ENCODE measurements at places on chromosomes 11 and 22.
A peak's percentile ranks its signal among the peaks of the same experiment; 100 is the strongest.

- DNase-seq, result no peak
Measured at GRCh38 chr11:109123816-109124787, 297.9 kb upstream of the C11orf87 start.

- DNase-seq, result peak; percentile 23
Measured at GRCh38 chr22:42299586-42300258, 29.3 kb upstream of the TCF20 start.

DNA sequence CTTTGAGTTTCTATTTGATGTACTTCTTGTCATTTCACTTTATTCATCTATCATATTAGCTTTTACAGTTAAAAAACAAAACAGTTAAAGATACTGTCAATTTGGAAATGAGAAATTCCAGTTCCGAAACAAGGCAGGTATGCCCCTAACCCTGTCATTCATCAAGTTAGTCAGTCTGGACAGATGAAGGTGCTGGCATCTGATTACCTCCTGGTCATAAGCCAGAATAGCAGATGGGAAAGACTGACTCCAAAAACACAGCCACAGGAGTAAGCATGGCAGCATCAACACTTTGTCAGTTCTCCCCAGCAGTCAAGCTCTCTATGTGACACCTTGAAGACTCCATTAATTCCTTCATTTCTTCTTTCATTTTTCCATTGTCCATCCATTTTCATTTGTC, 4.3 kb downstream of the LRRC51 start:
- DNase-seq, result no peak

DNA sequence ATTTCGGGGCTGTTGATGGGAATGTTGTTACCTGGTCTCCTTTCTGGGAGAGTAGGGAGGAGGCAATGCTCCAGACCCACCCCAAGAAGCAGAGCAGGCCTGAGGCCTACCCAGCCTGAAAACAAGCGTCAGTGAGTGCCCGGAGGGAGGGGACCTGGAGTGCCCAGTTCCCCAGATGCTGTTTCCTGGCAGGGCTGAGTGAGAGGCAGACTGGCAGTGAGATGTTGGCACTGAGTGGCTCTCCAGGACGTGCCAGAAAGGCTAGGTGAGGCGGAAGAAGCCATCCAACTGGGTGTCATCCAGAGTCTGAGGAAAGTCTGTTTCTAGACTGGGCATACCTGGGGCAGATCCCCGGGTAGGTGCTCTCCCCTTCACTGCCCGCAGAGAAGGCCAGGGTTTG, 1.3 kb downstream of the POU2F3 start:
- DNase-seq, result no peak
